ENCODE measurements at places on chromosomes 5 and 9.

DNA sequence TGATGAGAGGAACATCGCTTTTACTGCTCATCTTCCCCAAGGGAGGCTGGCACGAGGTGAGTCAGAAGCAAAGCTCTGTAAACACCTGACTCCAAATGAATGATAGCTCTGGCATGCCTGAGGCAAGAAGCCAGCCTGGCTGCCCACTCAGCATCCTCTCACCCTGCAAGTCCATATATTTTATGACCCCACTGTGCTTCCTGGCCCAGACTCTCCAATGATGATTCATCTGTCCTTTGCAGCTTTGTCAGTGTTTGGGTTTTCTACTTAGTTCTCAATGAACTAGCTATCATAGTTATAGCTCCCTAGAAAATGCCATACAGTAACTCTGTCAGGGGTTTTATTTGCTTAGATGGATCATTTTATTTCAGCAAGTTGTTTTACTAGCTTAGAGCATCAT lies 52.1 kb upstream of the FSTL4 start:
- DNase-seq = peak; percentile 88

GRCh38 chr5:14925326-14925725 lies 53.7 kb upstream of the ANKH start:
- no peak for DNase-seq

GRCh38 chr5:173567548-173567947 lies 48.9 kb downstream of the BOD1 start:
- DNase-seq = peak; percentile 52

DNA sequence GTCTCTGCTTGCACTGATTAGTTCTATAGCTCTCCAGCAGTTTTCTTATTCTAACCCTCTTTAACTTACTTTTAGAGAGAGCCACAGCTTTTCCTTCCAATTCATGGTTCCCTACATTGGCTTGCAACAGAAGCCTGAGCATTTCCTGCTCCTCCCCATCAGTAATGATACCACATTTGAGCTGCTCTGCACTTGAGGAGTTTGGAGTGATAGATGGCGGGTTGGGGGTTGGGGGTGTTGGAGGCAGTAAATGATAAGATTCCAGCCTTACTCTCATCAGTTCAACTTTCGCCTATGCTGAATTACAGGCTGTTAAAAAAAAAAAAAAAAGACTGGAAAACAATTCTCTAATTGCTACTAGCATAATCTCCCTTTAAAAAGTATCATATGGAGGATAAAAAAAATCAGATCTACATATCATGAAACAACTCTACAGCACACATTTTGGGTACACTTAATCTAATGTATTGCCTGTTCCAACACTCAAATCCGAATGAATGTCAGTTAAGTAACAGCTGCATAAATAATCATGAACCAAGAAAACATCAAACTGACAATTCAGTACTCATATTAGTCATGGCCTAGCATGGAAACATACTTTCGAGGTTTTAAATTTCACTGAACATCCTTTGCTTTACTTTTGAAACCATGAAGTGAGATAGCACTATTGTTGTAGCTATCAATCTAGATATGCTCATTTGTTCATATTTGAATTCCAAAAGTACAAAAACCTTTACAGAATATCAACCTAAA lies 224.7 kb downstream of the NFIB start:
- no peak for DNase-seq

- no peak for DNase-seq
Measured at GRCh38 chr9:84481231-84481630, 140.7 kb upstream of the SLC28A3 start.

DNA sequence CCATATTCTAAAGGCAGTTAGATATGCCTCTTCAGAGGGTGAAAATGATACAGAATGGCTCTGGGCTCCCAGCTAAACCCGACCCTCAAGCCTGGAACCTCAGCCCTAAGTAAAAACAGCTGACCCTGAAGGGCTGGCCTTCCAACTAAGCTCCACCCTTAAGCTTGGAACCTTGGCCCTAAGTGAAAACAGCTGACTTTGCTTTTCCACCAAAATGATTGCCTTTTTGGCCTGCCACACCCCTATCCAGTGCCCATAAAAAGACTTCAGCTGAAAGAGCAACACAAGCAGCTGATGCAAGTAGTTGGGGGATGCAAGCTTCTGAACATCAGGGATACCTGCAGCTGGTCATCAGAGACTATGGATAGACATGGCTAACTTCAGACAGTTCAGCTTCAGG lies 647.4 kb upstream of the SGCD start:
- DNase-seq = no peak

GRCh38 chr5:83800201-83800600 lies 79.5 kb upstream of the HAPLN1 start:
- DNase-seq = no peak

DNA sequence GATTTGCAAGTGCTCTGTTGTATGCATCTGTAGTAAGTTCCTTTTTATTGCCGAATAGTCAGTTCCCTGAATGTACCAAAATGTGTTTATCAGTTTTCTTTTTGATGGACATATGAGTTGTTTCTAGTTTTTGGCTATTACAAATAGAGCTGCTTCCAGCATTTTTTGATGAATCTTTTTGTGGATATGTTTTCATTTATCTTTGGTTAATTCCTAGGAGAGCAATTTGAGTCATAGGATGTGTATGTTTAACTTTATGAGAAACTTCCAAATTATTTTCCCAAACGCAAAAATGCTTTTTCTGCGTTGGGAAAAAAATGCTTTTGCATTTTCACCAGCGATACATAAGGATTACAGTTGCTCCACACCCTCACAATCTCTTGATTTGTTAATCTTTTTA lies 287.7 kb downstream of the FER start:
- no peak for DNase-seq

GRCh38 chr9:34279411-34279810 lies 49.7 kb downstream of the KIF24 start:
- peak; percentile 48 for DNase-seq

- DNase-seq = no peak
Measured at GRCh38 chr9:110691002-110691549, 22.5 kb downstream of the MUSK start.

DNA sequence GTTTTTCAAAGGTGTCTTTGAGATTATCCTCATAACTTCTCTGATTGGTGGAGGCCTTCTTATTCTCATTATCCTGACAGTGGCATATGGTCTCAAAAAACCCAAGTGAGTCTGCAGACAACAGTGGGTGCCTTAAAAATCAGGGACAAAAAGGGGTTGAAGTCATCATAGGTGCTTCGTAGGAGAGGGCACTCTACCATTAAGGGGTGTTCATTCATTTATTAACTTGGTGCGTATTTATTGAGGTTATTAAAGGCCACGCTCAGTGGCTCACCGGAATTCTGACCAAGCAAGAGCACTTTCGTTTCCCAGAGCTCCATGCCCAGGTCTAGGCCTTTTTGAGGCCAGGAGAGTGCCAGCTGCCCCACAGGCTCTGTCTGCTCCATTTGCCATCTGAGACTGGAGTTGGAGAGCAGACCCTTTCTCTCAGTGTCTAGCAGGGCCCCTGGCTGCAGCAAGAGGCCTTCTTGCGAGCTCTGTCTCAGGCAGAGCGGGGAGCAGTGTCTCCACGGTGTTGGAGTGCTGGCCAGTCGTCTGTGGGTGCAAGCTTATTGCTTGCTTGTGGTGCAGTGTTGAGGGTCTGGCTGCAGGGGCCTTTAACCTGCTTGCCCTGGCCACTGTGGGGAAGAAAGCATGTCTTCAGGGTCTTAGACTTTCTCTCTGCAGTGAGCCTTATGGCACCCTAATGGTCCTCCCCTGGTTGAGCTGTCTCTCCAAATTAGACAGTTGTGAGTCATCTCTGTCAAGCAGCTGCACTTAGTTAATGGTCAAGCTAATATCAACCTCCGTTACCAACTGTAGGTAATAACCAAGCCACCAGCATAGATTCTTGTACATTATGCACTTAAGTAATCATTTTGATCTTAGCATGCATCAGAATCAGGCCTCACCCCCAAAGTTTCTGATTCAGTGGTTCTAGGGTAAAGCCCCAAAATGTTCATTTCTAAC lies 62.6 kb downstream of the IL31RA start:
- DNase-seq = no peak

DNA sequence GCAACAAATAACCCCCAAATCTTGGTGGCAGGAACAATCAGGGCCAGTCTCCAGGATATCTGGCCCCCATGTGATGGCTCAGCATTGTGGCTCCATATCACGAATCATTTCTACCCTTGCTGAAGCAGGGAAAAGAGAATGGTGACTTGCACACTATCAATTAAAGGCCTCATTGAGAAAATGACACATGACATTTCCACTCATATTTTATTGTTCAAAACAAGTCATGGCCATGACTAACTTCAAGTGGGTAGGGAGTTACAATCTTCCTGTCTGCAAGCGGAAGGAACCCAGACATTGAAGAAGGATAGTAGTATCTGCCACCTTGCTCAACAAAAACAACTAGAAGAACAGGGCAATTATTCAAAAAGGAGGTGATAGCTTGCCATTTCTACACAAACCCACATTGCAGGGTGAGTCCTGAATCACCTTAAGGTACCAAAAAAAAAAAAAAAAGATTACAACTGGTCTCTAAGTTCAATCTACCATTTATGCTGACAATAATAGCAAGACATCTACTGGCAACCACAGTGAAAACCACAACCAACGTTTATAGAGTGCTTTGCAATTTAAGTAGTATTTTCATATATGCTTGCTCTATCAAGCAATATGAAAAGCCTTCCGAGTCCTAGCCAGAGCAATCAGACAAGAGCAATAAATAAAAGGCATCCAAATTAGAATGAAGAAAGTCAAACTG lies 186.7 kb upstream of the DAPK1 start:
- no peak for DNase-seq

DNA sequence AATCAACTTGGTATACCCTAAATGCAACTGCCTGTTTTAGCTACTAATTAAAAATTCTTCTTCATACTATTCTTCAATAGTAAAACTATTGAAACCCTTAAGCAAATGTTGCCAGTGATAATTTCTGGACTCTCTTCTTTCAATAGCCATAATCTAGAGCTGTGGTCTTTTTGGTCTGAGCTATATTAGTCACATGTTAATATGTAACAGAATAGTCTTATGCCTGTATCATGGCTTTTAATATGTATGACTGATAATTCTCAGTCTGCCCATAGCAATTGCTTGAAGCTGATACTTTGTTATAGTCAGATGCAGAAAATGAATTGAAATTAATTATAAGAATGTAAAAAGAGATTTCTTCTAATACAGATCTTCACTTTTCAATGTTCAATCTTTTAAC lies 1871.9 kb upstream of the CDH6 start:
- DNase-seq = no peak

GRCh38 chr9:81499021-81499454 lies 190.3 kb downstream of the TLE1 start:
- no peak for DNase-seq

GRCh38 chr9:136439481-136440408 lies at the start of gene INPP5E:
TSS of gene INPP5E (minus strand) at chr9:136439845. CDS start at chr9:136439419, 426 bp downstream.
- no peak for DNase-seq

- DNase-seq = no peak
Measured at GRCh38 chr9:7289773-7290172, 509.8 kb downstream of the DMAC1 start.

- DNase-seq = peak; percentile 3
Measured at GRCh38 chr9:118303216-118303615, 599.0 kb downstream of the TLR4 start.

GRCh38 chr5:31867219-31867618 lies 228.3 kb downstream of the PDZD2 start:
- no peak for DNase-seq

DNA sequence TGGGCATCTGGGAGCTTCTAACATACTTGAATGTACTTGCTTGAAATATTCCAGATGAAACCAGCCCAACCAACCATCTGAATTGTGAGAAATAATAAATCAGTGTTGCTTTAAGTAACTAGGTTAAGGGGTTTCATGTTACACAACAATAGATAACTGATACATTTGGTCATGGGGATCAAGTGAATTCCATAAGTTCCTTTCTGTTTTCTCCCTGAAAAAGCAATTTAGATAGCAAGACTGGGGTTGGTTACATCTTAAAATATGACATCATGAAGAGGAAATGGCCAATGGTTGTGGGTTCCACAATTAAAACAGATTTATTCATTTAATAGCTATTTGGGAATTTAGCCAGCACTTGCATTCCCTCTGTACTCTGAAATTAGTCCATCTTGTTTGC lies 559.7 kb downstream of the TLR4 start:
- no peak for DNase-seq

- DNase-seq = no peak
Measured at GRCh38 chr5:143456952-143457547, 53.6 kb upstream of the NR3C1 start.

- no peak for DNase-seq
Measured at GRCh38 chr9:136306211-136307208, 2.6 kb upstream of the CCDC187 start.

DNA sequence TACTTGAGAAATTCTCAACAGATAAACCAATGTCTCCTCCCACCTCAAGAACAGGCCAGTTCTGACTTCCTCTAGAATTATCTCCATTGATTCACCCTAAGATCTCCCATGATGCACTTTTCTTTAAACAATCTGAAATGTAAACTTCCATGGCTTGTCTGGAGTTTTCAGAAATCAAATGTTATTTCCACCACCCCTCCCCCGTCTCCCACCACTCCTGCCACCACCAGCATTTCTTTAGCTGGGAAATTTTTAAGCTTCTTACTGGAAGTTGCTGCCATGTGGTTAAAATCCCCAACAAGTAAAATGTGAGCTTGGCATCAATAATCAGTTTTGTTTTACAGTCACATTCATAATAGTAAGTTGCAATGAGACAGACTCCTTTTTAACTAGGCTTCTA lies 32.8 kb upstream of the BASP1 start:
- no peak for DNase-seq

Measured in epithelial cell of prostate (primary cell).